ENCODE measurements at places on chromosomes 2 and 18.

DNA sequence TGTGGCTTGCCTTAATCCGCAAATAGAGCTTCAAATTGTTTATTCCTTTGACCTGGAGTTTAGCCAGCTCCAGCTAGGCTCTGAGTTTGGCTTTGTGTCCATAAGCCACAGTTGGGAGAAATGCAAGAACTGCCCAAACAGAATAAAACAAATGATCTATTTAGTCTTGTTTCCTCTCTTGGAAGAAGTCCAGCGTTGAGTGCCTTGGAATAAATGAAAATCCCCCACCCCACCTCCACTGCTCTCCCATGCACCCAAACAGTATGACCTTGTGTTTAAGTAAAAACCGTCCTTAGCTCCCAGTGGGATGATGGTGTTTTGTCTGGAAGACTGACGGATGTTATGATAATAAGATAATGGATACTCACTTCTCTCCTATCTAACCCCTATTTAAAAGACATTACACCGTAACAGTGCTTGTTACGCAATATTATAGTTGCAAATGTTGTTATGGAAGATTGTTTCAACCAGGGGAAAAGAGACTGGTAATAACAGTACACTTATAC, 3.2 kb upstream of the SERPINE2 start:
- DNase-seq: no peak

GRCh38 chr2:102241616-102242305, 54.9 kb downstream of the IL1RL2 start:
- DNase-seq: no peak

DNA sequence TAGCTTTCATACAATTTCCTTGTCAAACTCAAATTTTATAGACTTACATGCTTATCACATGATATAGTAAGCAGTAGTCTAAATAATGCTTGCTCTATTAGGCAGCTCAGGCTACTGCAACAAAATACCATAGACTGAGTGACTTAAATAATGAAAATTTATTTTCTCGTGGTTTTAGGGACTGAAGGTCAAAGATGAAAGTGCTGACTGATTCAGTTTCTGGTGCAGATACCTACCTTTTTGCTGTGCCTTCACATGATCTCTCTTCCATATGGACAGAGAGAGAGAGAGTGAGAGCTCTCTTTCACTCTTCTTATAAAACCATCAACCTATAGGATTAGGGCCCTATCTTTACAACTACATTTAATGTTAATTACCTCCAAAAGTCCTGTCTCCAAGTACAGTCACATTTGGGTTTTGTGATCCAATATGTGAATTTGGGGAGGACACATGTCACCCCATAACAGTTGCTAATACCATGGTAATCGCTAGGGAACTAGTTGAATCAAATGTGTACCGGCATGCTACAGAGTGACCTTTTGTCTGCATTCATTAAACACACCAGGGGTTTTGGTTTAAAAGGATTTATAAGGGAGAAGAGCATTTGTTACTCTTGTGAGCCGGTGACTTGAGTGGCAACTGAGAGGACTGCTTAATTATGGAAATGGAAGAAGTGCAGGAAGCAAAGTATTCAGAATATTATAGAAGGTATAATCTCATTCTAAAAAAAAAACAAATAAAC, 723.4 kb upstream of the LRRTM4 start:
- no peak for DNase-seq

DNA sequence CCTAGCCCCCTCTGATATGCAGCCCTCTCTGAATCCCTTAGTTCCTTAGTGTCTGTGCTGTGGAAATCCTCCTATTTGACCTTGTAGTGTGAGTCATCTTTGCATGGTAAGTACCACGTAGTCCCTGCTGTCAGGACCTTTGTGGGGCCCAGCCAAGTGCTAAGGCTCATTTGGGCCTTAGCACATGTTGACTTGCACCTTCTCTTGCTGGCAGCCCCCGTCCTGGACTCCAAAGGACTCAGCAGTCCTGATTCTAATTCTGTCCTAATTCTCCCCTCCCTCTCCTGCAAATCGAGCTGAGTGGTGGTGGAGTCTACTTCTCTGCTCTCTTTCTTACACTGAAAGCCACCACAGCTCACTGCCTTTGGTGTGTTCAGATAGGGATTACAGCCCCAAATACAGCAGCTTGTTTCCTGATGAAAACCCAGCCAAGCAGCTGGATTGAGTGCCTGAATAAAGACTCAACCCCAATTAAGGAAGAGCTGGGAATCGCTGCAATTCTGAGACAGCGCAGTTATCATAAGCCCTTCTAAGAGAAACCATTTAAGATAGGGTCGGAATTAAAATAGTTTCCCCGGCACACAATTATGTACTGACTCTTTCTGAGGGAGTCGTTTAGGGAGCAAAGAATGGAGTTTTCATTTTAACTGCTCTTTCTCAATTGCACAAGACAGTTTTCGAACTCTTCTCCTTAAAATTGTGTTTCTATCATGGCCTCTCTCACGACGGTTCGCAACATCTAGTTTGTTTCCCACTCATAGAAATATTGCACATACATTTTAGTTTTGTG, 215.6 kb upstream of the TNP1 start:
- peak; percentile 19 for DNase-seq

Data from MCF 10A (cell line).